Pancreas (tissue), 10 donors: ENCODE measurements at places on chromosomes 16 and 17.

DNA sequence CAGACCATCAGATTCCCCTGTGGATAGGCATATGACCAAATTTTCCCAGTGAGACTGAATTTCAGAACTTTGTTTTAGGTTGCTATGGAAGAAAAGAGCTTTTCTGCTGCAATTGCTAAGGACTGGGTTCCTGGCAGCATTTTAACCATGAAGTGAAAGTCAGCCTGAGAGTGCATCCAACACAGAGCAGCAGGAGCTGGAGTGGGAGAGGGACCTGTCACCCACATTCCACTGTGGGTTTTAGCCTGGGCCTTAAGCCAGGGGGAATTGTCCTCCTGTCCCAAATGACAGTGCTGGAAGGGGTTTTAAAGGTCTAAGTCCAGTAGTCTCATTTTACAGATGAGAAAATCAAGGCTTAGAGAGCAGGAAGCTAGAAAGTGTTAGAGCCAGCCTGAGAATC is 203.5 kb upstream of the N4BP1 start:
- no peak for DNase-seq

- DNase-seq = no peak
These were observed 604.7 kb upstream of the SOX9 start for GRCh38 chr17:71516149-71516548.

DNA sequence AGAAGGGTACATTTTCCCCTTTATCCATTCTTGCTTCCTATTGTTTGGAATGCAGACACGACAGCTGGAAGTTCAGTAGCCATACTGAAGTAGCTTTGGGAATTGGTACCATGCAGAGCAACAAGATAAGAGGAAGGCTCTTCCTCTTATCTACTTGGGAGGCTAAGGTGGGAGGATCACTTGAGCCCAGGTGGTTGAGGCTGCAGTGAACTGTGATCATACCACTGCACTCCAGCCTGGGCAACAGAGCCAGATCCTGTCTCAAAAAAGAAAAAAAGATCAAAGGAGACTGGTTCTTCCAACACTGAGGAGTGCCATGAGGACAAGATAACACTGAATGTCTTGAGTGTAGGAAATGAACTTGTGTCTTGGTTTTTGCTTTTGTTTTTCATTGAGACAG is 16.0 kb upstream of the RANGRF start:
- no peak for DNase-seq

DNA sequence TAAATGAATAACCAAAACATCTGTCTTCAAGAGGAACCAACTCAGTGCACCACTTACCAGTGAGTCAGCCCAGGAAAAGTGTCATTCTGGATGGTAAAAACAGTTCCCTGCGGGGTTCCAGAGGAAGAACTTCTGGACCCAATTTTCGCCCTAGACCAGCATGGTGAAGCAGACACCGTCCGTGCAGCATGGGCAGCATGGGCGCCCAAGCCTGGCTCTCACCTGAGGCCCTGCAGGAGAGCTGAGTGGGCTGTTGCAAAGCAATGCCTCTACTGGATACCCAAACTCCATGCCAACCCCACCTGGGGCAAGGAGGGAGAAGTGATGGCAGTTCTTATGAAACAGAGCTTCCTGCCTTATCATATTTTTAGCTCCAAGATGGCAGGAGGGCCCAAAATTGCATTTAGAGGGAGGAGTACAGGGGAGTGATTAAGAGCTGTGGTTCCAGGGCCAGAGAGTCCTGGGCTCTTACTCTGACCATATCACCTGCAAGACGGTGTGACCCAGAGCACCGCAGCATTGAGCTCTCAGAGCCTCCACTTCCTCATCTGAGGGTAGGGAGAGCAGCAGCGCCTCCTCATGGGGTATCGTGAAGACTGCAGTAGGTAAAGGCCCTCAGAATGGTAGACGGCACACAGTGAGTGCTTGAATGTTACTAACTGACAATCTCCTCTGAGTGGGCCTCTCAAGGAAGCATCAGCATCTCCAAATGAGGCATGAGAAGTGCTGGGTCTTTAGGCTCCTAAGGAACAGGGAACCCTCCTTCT is 16.6 kb upstream of the INPP5K start:
- DNase-seq = no peak

DNA sequence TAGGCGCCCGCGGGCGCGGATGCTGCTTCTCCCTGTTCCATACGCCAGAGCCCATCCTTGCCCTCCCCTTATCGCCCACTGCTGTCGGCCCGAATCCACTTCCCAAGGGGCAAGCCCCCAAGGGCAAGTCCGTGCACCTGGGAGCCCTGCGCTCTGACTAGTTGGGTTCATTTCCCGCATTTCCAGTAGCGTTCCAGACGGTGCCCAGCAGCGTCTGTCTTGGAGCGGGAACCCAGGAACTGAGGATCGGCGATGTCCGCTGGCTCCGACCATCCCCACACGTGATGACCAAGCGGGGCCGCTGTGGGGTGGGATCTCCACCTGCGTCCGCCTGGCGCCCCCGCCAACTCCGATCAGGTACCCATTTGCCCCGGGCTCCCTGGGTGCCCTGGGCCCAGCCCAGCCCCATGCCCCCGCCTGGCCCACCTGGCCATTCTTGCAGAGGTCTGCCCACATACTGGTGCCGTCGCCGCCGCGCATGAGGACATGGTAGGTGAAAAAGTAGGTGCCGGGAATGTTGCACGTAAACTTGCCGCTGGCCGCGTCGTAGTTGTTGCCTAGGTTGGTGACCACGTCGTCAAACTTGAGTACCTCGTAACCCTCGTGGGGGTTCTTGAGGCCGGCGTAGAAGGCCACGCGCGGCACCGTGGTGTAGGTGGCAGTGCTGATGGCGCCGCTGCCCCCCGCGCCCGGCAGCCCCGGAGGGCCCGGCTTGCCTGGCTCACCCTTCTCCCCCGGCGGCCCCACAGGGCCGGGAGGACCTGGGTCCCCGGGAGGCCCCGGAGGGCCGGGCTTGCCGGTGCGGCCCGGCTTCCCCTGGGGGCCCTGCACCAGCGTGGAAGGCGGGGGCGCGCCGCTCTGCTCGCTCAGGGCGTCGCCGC is 837 bp downstream of the C1QL1 start:
- peak; percentile 65 for DNase-seq

DNA sequence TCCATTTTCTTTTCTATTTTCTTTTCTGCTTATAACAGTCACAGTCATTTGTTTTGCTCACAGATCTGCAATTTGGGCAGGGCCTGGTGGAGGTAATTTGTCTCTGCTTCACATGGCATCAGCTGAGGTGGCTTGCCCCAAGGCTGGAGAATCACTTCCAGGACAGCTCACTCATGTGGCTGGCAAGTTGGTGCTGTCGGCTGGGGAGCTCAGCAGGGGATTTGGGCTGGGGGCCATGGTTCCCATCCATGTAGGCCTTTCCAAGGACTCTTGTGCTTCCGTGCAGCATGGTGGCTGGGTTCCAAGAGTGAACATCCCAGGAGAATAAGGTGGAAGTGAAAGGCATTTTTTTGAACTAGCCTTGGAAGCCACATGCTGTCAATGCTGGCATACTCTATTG is 85.7 kb downstream of the MGAT5B start:
- DNase-seq = no peak

DNA sequence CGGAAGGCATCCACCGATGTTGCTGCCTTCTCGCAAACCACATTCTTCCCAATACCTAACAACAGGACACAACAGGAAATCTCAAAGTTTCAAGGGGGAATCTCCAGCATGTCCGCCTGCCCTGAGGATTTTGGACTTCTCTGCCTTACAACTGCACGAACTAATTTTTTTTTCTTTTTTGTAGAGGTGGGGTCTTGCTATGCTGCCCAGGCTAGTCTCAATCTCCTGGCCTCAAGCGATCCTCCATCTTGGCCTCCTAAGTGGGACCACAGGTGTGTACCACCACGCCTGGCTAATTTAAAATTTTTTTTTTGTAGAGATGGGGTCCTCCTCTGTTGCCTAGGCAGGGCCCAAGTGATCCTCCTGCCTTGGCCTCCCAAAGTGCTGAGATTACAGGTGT is 9.4 kb downstream of the C16orf86 start:
- DNase-seq = no peak

DNA sequence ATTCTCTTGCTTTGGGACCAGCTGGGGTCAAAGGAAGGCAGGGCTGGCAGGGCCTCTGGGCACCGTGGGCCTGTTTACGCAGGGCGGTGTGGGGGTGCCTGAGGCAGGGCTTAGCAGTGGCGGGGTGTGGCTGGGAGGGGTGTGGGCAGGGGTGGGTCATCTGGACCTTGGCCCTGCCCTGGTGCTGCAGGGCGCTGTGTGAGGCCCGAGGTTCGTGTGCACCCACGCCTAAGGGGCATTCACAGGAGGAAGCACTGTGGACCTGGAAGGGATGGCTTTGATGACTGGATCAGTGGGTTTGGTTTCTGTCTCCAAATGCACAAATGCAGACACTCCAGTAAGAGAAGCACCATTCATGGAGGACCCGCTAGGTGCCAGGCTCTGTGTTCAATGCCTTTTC is 37.3 kb downstream of the BCO1 start:
- no peak for DNase-seq

DNA sequence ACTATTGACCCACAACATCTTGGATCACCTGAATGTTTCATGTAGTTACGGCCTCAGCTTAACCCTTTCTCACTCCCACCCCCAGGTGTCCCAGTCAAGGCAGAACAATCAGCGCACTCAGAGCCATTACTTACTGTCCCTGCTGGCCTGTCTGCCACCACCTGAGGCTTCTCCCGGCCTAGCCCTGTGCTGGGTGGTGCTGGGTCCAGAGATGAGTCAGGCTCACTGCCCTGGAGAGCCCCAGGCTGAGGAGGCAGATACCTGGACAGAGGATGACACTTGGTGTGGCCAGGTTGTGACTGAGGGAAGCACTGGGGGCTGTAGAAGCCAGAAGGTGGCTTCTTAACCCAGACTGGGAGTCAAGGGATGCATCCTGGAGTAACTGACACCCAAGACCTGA is 4.0 kb upstream of the SLC5A2 start:
- no peak for DNase-seq

DNA sequence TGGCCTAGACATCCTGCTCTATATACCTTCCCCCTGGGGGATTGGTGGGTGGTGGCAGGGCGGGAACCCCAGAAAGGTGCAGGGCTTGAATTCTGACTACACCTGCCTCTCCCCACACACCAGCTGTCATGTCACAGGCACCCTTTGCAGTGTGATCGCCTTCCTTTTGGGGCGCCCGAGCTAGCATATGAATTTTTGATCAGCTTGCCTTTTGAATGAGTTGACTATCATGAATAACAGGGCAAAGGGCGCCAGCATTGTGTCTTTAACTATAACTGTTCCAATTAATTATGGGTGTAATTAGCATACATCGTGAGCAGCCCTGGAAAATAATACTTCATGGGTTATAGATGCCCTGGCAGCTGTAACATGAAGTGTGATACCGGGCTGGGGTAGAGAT is 72.7 kb downstream of the CYLD start:
- no peak for DNase-seq

- DNase-seq = no peak
These were observed at the start of gene SEPTIN1 for GRCh38 chr16:30382111-30382881. TSS of gene SEPTIN1 (minus strand) at chr16:30382561. CDS start at chr16:30382542, 19 bp downstream.

DNA sequence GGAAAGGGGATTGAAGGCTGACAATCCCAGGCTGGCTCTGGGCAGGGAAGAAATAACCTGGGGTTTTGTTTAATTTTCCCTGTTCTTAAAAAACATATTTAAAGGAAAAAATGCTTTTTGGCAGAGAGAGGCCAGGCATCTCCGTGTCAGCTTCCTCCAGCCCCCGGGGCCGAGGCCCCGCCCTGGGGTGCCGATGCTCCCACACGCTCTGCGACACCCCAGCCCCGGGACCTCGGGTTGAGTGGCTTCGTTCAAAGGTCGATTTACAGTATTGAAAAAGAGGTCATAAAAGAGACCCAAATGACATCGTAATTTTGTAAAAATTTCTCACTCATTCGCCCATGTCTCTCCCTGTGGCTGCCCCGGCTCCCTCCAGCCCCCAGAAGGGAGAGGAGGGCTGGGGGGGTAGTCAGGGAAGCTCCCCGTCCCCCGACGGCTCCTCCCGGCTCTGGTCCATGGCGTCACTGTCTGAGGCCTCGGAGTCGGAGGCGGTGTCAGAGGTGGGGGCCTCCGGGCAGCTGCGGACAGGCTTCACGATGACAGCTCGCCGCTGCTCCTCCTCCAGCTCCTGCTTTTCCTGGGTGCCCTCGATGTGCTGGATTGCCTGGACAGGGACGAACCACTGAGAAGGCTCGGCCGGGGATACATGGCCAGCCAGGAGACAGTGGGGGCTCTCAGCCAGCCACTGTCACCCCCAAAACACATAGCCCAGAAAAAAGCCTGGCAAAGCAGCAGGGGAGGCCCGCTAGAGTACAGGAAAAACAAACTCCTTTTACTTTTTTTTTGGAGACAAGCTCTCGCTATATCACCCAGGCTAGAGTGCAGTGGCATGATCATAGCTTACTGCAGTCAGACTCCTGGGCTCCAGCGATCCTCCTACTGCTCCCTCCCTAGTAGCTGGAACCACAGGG is 14.9 kb downstream of the TFAP4 start:
- DNase-seq = peak; percentile 38

DNA sequence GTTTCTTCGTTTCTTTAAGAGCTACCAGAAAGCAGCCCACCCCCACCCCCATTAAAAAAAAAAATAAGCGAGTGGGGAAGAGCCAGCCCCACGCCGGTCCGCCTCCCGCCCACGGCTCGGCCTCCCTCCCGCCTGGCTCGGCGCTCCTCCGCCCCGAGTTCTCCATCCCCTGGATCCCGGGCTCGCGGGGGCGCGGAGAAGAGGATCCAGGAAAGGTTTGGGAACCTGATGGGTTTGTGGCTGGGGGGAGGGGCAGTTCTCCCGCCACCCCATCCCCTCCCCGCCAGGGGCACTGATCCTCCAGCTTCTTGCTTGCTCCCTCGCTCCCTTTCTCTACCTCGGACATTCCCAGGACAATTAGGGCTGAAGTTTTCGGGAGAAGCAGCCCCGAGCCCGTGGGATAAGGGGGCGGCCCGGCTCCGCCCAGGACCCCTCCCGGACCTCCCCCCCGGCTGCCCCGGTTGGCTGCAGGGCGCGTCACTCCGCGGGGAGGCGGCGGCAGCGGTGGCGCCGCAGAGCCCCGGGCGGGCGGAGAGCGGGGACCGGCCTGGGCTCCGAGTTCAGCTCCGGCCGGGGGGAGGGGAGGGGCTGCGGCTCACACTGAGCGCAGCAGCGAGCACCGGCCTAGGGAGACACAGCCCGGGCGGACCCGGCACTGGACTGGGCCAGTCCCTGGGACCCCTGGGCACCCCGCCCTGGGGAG is 1.0 kb upstream of the SALL1 start:
- DNase-seq = peak; percentile 28

- DNase-seq = no peak
These were observed 35.7 kb upstream of the CCL2 start for GRCh38 chr17:34219405-34219804.

- DNase-seq = peak; percentile 87
These were observed 684 bp downstream of the YPEL2 start for GRCh38 chr17:59331929-59332748.

DNA sequence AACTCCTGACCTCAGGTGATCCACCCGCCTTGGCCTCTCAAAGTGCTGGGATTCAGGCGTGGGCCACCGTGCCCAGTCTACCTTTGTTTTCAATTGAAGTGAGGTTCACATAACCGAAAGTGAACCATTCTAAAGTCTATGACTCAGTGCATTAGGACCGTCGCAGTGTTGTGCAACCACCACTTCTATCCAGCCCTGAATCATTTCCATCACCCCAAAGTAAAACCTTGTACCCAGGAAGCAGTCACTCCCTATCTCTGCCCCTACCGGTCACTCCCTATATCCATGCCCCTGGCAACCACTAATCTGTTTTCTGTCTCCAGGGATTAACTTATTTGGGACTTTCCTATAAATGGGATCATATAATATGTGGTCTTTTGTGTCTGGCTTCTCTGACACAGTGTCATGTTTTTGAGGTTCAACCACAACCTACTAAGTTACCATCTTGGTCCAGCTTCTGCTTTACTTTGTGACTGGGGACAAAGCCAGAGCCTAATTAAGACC is 28.3 kb upstream of the CDC42EP4 start:
- no peak for DNase-seq
